ENCODE measurements at places on chromosomes 2 and 18.

GRCh38 chr18:79695269-79695668, 15.7 kb downstream of the CTDP1 start:
- DNase-seq = no peak

DNA sequence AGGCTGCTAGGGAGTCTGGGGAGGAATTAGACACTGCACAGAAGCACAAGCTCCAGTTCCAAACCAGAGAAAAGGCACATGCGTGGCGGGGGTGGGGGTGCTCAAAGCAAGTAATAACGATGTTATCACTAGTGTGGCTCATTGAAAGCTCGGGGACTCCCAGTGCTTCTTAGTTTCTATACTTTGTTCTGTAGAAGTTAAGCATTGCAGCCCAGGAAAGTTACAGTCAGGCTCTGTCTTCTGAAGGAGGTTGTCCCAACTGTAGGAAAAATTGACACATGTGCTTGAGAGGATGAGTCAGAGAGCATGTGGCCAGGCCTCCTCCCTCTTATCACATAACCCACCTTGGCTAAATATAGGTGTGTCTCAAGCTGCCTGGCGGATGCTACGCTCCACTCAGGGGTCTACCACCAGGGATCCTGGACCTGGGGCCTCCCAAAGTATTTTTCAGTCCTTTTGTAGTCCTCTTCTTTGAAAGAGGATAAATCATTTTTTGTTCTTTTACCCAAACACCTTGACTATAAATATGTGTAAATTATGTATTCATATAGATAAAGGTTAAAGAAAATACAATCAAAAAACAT, 3.8 kb downstream of the GALNT5 start:
- DNase-seq = no peak

DNA sequence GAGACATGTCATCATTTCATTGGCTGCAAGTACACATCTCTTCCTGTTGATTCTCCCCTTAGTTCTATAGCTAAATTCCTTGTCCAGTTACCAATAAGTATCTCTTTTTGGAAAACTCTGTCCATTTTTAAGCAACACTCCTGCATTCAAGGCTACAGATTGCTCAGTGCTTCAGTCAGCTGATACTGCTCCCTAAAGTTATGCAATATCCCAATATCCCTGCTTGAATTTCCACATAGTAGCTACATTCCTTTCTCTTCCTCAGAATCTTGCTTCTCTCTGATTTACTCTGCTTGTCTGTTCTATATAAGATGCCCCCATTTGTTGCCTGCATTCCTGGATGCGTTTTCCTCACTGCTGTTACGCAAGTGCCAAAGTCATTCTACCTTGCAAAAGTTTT, 109.8 kb downstream of the PARD3B start:
- no peak for DNase-seq

DNA sequence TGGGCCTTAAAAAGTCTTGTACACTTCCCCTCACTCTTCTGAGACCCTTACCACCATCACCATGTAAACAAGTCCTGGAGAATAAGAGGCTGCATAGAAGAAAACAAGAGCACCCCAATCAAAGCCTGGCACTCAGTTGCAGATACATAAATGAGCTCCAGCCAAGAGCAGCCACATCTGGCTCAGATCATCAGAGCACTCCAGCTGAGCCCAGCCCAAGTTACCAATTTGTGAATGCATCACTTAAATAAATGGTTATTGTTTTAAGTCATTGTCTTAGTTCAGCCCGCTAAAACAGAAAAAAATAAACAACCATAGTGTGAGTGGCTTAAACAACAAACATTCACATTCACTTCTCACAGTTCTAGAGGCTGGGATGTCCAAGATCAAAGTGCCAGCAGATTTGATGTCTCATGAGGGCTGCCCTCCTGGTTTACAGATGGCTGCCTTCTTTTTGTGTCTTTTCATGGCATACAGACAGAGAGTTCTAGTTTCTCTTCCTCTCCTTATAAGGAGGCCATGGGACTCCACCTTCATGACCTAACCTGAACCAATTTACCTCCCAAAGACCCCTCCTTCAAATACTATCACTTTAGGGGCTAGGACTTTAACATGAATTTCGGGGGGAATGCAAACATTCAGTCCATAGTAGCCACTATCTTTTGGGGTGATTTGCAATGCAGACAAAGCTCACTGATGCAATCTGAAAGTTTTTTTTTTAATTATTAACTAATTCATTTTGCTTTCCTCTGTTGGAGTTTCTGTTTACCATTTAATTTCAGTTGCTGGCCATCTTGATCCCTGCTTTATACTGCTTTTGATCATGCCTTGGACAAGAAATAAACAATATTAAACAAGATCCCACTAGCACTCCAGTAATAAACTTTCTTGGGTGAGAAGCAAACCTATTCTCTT, 187.5 kb upstream of the ACVR2A start:
- DNase-seq = no peak

DNA sequence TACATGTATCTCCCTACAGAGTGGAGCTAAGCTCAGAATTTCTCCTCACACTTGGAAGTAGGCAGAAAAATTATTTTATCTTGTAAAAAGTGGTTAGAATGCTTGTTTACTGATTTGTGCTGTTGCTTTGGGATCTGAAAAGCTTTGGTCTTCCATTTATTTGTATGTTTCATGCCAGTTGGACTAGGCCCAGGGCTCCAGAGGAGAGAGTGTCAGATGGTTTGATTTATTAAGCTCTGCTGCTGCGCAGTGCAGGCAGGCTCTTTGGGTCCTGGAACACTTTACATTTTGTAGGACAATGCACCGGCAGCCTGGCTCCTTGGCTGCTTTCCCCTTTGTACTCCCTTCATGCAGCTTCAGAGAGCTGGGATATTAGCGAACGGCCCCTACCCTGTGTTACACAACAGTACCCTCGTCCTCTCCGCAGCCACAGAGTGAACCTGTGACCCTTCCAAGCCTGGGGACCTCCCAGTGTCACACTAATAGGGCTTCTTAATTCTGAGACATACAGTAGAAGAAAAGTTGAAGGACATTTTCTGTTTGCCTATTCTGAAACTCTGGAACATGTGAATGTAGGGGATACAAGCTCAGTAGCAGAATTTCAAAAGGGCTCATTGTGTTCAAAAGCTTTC, 56.7 kb upstream of the EML6 start:
- no peak for DNase-seq

GRCh38 chr2:3446381-3446780, 66.9 kb downstream of the TRAPPC12 start:
- DNase-seq = no peak

DNA sequence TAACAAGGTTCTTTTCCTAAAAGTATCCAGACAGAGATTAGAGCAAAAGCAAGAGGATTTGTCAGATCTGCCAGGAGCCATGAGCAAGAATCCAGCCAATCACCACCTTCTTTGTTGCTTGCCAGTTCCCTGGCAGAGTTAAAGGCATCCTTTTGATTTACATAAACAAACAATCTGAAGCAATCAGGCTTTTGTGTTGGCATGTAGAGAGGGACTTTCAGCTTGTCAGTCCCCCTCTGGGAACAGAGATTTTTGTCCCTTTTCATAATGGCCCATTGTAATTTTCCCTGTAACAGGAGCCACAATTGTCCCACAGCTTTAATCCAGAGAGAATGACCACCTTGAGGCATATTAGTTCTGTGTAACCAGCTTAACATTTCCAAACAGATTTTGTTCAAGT, at the start of gene ERMN:
Gene ERMN (minus strand): TSS at position 39 of the 400 bp plus-strand sequence. CDS start 182 bp downstream, outside the sequence.
- no peak for DNase-seq

GRCh38 chr2:179165356-179166000, 99.2 kb downstream of the SESTD1 start:
- DNase-seq = no peak

GRCh38 chr2:29724282-29724681, 197.1 kb downstream of the ALK start:
- DNase-seq = no peak

GRCh38 chr2:12347066-12347493, 369.7 kb upstream of the TRIB2 start:
- DNase-seq = no peak

GRCh38 chr2:101139495-101139894, 11.7 kb downstream of the TBC1D8 start:
- DNase-seq = no peak

- DNase-seq = no peak
These were observed 261.8 kb upstream of the RAB6C start for GRCh38 chr2:129717560-129718130.

DNA sequence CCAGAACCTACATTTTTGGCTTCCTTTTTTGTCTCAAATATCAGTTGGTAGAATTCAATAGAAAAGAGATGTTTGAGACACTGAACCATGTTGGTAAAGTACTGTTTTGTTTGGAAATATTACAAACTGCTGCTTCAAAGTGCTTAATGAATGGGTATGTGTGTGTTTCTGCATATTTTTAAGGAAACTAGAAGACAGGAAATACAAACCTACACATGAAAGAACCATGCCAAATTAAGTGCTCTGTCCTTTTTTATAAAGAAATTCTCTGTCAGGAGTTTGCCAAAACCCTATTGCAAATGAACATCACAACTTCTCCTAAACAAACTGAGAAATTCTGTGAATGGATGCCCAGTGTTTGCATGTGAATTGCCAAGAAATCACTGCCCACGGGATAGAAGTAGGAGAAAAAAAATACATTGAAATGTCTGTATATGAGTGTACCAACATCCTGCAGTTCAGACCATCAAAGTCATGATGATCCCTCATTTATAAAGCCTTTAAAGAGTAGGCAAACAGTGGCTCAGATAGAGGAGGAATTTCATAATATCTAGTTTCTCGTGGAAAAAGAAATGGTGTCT, 69.6 kb upstream of the RND3 start:
- no peak for DNase-seq

DNA sequence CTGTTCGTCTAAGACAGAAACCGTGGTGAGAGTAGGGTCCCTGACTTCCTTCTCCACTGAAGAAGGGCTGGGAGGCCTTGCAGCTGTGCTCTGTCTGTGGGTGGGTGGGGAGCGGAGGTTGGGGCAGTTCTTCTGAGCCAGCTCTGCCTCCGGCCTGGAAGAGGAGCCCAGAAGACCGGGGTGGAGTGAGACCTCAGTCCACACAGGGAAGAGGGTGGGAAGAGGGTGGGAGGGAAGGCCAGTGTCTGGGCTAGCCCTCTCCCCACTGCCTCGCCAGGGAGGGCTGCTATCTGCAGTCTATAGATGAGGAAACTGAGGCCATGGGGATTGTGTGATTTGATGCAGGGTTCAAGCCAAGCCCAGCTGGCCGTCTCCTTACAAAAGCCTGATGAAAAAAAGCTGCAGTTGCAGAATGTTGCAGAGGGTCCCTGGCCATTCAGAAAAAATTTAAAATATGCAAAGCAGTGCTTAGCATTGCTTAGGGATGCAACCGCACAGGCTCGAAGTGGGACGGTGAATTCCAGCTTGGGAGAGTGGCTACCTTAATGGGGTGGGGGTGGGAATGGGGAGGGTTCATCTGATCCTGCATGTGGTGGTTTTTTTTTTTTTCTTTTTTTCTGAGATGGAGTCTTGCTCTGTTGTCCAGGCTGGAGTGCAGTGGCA, 181.6 kb upstream of the HS6ST1 start:
- no peak for DNase-seq

GRCh38 chr2:238285653-238286082, 2.7 kb downstream of the PER2 start:
- DNase-seq = no peak

GRCh38 chr2:17815468-17816184, 634 bp upstream of the MSGN1 start:
- no peak for DNase-seq

DNA sequence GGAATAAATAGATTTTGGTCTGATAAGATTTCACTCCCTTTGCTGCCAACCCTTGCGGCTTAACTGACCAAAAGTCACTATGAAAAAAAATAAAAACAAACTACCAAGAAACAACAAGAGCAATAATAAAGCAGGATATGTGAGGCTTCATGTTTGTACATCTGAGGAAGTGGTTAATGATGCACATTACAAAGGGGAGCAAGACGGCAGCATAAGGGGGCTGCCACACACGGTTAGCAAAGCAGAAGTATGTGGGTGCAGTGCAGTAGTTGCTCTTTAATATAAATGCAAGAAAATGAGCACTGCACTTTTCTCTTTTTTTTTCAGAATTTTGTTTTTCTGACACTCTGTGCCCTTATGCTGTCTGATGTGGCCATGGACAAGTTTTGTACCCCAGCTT, 377.1 kb upstream of the CNTNAP5 start:
- no peak for DNase-seq

DNA sequence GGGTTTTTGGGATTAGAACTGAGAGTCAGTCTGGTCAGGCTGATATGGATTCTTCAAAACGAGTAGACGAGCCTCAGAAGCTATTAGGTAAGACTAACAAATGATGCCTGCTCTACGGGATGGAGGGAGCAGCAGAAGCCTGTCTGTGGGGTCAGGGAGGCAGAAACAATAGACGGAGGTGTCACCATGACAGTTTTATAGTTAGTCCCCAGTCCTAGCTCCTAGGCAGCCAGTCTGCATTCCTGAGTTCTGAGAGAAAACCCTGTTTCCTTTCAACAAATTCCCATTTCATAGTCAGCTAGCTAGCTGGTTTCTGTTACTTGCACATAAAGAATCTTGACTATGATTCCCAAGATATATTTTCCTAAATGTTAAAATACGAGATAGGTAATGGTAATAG, 542.1 kb downstream of the PID1 start:
- DNase-seq = no peak

DNA sequence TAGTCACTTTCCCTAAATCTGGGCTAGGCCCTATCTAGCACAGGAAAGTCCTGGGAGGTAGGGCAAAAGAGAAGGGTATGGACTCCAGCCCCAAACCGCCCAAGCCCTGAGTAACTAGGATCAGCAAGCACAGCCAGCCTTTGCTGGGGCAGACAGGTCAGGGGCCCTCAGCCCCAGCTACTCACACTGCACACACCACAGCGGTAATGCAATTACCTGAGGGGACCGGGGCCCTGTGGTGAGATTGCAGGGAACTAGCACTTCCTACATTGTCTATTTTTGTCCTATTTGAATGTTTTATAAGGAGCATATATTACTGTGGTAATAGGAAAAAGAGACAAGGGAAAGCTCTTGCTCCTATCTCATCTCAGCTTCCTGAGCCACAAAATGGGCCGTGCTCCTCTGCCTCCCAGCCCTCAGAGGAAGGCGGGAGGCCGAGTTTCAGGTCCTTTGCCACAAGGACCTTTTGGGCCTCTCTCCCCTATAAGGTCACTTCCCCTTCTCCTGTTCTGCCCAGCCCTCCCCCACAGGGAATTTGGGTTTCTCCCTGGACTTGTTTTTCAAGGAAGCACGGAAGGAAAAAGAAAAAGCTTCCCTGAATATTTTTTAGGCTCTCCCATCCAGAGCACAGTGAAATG, 20.5 kb downstream of the RAB11FIP5 start:
- no peak for DNase-seq

GRCh38 chr18:37438417-37439180, 127.0 kb downstream of the CELF4 start:
- no peak for DNase-seq

- DNase-seq = no peak
These were observed 58.8 kb downstream of the GREB1L start for GRCh38 chr18:21300908-21301200.

- no peak for DNase-seq
These were observed 59.9 kb upstream of the PEX13 start for GRCh38 chr2:60957643-60958042.

DNA sequence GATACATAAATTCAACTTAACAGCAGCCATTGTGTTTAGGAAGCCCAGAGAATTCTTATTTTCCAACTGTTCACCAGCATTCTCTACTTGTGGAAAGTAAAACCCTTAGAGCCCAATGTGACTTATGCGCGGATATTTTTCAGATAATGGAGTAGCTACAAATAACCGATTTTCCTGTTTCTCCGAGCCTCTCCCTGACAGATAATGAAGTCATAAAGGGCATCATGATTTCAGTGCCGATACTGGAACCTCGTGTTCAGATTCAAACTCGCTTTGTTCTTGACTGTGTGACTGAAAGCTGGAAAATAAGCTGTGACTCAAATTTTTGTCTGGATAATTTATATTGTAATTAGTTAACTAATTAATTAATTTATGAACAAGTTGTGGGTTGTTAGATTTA, 228.2 kb downstream of the VAPA start:
- DNase-seq = no peak
